Sigmoid colon (tissue), 7 donors: ENCODE measurements at places on chromosomes 7 and 10. TPM values are rescaled to one million over a fixed set of nuclear protein-coding genes. Genes with fewer than 3 reads are reported as not detected.
A peak's percentile ranks its signal among the peaks of the same experiment; 100 is the strongest.

DNA sequence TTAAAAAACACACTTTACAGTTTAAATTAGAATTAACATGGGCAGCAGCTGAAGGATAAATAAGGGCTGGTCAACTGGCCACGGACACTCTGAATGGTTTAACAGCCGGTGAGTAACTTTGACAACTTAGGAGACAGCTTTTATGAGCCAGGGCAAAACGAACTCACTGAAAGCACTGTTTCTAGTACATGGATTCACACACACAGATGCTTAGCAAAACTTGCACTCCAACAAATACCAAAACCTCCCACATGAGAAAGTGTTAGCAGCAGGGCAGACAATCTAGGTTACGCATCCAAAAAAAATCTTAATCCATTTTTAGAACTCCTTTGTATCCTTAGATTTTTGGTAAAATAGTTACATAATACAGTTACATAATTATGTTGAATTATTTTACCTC lies 486.4 kb downstream of the PHTF2 start:
- no peaks in the 10 kb centered on the region for H3K36me3 ChIP-seq
- H3K27me3 ChIP-seq = no peaks in the 10 kb centered on the region
- H3K4me1 ChIP-seq = no peaks in the 10 kb centered on the region
- H3K4me3 ChIP-seq = no peak overlapping the region

GRCh38 chr7:57375783-57376182 lies 74.2 kb upstream of the ZNF716 start:
- no peak for DNase-seq
- H3K27ac ChIP-seq = no peak overlapping the region
- H3K4me3 ChIP-seq = no peak overlapping the region
- no peaks in the 10 kb centered on the region for H3K4me1 ChIP-seq
- no peaks in the 10 kb centered on the region for H3K27me3 ChIP-seq

DNA sequence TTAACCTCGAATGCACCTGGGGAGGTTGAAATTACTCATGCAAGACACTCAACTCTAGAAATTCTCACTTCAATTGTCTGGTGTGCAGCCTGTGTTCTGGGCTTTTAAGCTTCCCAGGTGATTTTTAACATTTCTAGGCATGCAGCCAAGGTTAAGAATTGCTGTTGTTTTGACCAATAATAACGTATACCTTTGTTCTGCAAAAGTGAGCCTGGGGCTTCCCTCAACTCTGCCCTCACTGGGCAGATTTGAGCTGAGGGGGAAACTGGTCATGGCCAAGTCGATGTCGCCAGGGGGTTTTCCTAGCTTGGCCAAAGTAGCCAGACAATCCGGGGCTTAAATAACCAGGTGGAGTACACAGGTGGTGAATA lies 568 bp downstream of the PRSS2 start:
- no peaks in the 10 kb centered on the region for H3K4me1 ChIP-seq
- DNase-seq = no peak
- no peak overlapping the region for H3K27ac ChIP-seq
- H3K4me3 ChIP-seq = no peak overlapping the region

- H3K27me3 ChIP-seq = no peaks in the 10 kb centered on the region
- DNase-seq = no peak
- no peak overlapping the region for H3K4me3 ChIP-seq
- H3K27ac ChIP-seq = no peak overlapping the region
- H3K4me1 ChIP-seq = peaks cover 30% of the 10 kb centered on the region
These were observed 404.1 kb downstream of the KCNMA1 start for GRCh38 chr10:77233466-77233865.

DNA sequence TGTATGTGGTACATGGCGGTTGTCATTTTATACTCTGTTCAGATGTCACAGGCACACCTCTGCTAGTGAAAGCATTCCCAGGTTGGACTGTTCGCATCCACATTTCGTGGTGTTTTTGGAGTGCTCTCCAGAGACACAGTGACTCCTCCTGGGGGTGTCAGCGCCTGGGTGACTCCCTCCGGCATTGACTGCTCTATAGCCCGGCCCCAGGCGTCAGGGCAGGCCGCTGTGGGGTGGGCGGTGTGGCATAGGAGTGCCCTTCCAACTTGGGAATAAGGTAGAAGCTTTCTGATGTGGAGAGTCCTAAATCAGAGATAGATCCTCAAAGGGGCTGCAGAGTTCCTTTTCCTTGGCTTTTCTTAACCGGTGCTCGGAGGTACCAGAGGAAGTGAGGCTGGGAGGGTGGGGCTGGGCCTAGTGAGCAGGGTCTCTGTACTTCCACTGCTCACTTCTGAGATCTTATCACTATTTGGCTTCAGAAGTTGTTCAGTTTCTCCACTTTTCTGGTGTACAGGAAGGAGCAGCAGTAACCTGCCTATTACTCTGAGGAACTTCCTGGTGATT lies 32.3 kb downstream of the CCNY start:
- peaks cover 69% of the 10 kb centered on the region for H3K4me1 ChIP-seq
- no peaks in the 10 kb centered on the region for H3K36me3 ChIP-seq
- DNase-seq = no peak
- H3K27me3 ChIP-seq = no peaks in the 10 kb centered on the region

- no peak overlapping the region for H3K4me3 ChIP-seq
- no peak for DNase-seq
- no peaks in the 10 kb centered on the region for H3K27me3 ChIP-seq
- no peaks in the 10 kb centered on the region for H3K36me3 ChIP-seq
- H3K27ac ChIP-seq = peak overlapping the region; percentile 37
These were observed 30.9 kb downstream of the GIMAP8 start for GRCh38 chr7:150481186-150481920.

GRCh38 chr10:47266602-47267001 lies 33.4 kb upstream of the GDF10 start:
- DNase-seq = peak; percentile 40
- no peaks in the 10 kb centered on the region for H3K27me3 ChIP-seq
- no peaks in the 10 kb centered on the region for H3K36me3 ChIP-seq

- no peak overlapping the region for H3K27ac ChIP-seq
- no peak for DNase-seq
- H3K36me3 ChIP-seq = no peaks in the 10 kb centered on the region
- no peaks in the 10 kb centered on the region for H3K4me1 ChIP-seq
These were observed 447.8 kb upstream of the C7orf33 start for GRCh38 chr7:148142660-148143248.

- DNase-seq = no peak
- no peaks in the 10 kb centered on the region for H3K36me3 ChIP-seq
- H3K27me3 ChIP-seq = no peaks in the 10 kb centered on the region
- no peaks in the 10 kb centered on the region for H3K4me1 ChIP-seq
These were observed 37.1 kb downstream of the TMEM229A start for GRCh38 chr7:123995617-123996326.

- H3K36me3 ChIP-seq = peaks cover 36% of the 10 kb centered on the region
- peaks cover 50% of the 10 kb centered on the region for H3K4me1 ChIP-seq
- H3K27me3 ChIP-seq = no peaks in the 10 kb centered on the region
- no peak overlapping the region for H3K27ac ChIP-seq
- DNase-seq = no peak
These were observed 11.7 kb downstream of the VSIR start for GRCh38 chr10:71761541-71762113.

The TFEC gene
- polyA plus RNA-seq = 2.1 TPM

The RGR gene
- not detected for polyA plus RNA-seq

The CFAP69 gene
- polyA plus RNA-seq = 2.1 TPM

The TMEM273 gene
- polyA plus RNA-seq = 5.4 TPM

The HOXA1 gene
- polyA plus RNA-seq = 0.69 TPM

The IL6 gene
- 13.8 TPM for polyA plus RNA-seq

The NODAL gene
- polyA plus RNA-seq = not detected

The LIPF gene
- polyA plus RNA-seq = not detected

The FAM24A gene
- polyA plus RNA-seq = not detected
